Skeletal muscle cell (primary cell): ENCODE measurements at places on chromosomes 4 and X.

DNA sequence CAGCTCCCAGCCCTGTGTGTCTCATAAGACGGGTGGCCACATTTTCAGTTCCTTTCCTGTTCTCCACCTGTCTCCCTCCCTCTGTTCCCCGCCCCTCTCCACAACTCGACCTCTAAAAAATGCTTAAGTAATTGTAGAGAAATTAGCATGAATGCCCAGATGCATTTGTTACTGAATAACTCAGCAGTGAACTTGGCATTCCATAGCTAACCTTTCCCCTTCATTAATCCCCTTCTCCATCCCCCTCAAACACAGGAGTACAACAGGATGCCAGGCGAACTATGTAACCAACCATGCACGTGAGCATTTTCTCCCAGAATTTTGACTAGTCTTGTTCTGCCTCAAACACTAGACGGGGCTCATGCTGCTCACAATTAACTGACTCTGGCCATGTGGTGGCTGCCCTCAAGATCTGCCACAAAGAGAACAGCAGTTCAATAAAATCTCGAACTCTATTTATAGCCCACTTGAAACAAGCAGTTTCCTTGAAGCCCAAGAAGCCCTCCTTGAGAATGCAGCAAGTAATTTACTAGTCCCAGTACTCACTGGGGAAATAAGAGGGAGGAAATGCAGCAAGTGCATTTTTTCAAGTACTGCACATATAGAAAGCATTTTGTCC is 351.2 kb downstream of the ARHGAP24 start:
- no peak for DNase-seq

DNA sequence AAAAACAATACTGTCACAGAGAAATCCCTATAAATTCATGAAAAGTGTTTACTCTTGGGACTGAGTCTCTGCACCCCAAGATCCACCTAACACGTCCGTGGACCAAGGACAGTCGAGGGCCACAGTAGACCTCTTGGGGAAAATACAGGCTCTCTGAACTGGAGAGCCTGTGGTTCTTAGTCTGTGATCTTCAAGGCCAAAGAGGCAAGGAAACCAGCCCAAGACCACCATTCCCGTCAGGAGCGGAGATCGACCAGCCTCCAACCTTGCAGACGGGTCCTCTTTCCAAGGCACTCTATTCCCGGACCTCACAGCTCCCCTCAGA is 1.6 kb upstream of the APBB2 start:
- DNase-seq: no peak

DNA sequence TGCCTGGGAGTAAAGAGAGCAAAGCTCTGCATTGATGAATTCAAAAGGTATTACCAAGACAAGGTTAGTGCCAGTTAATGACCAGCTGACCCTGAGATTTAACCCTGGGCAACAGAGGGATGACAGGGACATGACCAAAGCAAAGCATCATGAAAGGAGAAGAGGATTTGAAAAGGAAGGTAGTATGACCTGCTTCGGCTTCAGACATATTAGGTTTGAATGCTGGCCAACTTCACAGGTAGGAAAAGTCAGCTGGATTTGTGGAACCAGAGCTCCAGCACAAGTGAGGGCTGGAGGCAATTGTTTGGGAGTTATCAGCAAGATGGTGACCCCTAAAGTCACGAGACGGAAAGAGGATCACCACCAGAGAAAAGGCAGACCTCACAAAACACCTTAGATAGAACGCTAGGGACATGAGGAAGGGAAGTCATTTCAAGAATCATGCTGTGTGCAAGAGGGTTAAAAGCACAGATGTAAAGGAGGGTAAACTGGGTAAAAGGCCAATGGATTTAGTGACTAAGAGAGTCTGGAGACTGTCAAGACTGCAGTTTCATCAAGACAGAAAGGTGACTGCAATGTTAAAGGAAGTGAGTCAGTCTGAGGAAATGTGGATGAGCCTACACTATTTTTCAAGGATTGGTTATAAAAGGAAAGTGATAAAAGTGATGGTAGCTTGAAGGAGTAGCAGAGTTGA is 45.6 kb downstream of the SH3RF1 start:
- peak; percentile 94 for DNase-seq

GRCh38 chr4:52712251-52713130 is 38.7 kb downstream of the ERVMER34-1 start:
- DNase-seq: peak; percentile 90

DNA sequence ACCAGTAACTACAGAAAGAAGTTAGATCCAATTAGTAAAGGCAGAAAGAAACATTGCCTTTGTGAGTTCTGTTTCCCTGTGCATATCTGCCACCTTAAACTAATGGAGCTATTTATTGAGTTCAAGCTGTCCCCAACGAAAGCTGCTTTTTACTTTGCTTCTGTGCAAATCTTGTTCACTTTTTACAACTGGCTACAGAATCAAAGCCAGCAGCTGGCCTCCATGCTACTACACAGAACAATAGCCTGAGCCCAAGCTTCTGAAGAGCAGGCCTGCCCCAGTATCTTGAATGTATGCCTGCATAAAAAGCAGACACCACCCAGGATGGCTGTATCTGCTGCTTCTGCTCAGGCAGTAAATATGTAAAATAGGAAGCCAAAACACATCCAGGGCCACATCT is 28.1 kb downstream of the ANK2 start:
- DNase-seq: no peak

GRCh38 chr4:182555997-182556418 is 312.8 kb downstream of the TENM3 start:
- peak; percentile 66 for DNase-seq
